ENCODE measurements at places on chromosomes 4 and X.

DNA sequence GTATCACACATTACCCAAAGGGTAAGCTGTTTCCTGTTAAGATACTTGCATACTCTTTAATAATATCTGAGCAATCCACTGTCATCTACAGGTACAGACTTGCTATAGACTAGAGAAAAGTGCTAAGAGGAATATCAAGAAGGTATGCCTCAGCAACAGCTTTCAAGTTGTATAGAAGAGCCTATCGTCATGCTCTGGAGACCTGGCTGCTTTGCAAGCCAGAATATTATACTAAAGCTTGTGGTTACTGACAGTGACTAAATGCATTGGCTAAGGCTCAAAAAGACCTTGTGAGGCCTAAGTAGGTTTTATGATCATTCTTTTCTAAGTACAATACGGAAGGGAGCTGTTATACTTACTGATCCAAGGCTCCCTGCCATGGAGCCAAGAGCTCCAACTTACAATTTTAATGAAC, 11.3 kb downstream of the LAMP2 start:
- no peak for DNase-seq

- no peak for DNase-seq
These were observed 204.6 kb upstream of the DIAPH2 start for GRCh38 chrX:96480081-96480480.

- no peak for DNase-seq
These were observed 744.6 kb upstream of the IGFBP7 start for GRCh38 chr4:57854748-57855147.

GRCh38 chr4:148831945-148832344, 389.7 kb upstream of the NR3C2 start:
- DNase-seq, result no peak

GRCh38 chr4:142419712-142420111, 426.4 kb downstream of the INPP4B start:
- DNase-seq, result no peak

DNA sequence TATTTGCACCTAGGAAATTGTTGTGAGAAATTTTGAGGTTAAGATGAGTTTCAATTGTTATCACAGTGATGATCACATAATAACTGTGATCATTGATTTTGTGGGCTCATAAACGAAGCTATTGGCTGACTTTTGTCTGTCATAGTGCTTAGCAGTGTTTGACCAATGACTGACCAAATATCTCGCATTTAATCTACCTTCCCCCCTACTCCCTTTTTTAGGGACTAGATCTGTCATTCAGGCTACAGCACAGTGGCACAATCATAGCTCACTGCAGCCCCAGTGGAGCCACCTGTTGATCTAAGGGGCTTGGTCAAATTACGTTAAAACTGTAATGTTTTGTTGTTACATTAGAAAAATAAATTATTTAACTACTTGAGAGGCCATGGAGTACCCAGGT, 1.5 kb downstream of the FUNDC2 start:
- DNase-seq, result no peak

DNA sequence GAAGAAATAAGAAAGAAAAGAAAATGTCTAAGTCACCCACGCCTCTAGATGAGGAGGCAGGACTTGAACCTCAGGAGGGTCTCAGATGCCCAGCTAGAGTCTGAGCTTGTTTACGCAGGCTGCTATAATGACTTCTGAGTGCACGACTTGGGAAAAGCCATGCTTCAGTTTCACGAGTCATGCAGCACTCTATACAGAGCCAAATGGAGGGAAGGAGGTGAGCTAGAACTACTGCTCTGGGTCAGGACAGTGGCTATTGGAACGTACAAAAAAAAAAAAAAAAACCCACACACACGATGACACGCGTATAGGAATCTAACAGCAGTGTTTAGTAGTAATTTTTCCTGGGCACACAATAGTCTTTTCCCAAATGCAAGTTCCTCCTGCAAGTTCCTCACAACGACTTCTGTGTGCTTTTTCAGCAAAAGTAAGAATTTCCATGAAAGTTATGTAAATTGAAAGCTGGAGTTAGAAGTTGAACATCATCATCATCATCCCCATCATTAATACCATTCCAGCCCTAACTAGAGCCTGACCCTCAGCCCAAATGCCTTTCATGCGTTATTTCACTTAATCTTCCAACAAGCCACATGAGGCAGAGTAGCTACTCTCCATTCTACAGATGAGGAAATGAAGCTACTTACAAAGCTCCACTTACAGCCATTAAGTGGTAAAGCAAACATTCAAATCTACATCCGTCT, 36.6 kb downstream of the IRF2 start:
- no peak for DNase-seq

GRCh38 chr4:13331827-13332226, 152.3 kb downstream of the RAB28 start:
- DNase-seq, result no peak

DNA sequence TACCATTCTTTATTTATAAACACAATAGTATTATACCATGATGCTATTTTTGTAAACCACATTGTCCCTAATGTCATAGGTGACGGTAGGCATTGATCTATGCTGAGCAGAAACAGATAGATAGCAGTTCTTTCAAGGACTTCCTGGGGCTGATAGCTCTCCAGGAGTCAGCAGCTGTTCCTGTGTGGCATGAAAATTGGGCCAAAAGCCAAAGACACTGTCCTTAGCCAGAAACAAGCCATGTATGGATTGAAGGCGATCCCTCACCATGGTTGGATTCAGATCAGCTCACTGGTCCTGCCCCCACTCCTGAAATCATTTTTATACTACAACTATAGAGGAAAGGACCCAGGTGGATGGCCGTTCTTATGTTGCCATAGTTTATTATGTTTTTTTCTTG, 53.6 kb downstream of the DDX60 start:
- DNase-seq, result no peak

- DNase-seq, result no peak
These were observed 8.6 kb downstream of the SHOX start for GRCh38 chrX:639151-639550.

GRCh38 chrX:1393871-1394615, 2.1 kb upstream of the SLC25A6 start:
- no peak for DNase-seq

DNA sequence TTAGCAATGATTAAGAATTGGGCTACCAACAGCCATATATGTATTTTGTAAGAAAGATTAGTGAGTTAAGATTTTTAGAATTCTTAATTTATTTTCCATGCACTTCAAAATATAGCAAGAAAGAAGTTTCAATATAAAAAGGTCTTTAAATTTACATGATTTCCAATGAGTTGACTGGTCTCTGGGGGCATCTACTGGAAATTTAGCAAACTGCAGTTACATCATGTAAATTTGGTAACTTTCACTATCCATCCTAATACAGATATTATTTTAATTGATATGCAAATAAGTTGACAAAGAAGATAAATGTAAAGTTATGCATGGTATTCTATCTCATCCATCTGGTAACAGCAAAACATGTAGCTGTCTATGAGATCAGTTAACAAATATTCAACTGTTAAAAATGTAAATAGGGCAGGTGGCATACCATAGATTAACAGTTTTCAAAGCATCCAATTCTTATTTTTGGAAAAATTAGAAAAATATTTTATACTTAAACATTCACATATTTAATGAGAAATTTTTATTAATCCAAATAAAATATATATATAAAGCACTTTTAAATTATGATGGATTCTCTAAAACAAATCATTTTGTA, 29.1 kb downstream of the TTC29 start:
- DNase-seq, result no peak

- no peak for DNase-seq
These were observed 106.5 kb downstream of the EFNB1 start for GRCh38 chrX:68935362-68935761.

DNA sequence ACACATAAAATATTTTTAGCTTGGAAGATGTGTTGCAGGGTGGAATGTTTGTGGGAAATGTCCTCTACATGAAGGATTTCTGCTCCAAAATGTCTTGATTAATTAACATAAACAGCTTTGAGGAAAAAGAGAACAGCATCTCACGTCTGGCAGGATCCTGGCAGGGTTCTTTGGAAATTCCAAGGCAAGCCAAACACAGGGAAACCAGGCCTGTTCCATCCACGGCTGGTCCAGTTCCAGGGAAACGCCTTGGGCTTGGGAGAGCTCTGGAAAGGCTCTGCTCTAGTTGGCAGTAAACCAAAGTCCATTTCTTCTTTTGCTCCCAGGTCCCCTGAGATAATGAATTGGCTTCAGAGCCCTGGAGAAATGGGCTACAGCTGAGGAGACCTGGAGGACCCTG, 42.4 kb upstream of the GAB1 start:
- no peak for DNase-seq

DNA sequence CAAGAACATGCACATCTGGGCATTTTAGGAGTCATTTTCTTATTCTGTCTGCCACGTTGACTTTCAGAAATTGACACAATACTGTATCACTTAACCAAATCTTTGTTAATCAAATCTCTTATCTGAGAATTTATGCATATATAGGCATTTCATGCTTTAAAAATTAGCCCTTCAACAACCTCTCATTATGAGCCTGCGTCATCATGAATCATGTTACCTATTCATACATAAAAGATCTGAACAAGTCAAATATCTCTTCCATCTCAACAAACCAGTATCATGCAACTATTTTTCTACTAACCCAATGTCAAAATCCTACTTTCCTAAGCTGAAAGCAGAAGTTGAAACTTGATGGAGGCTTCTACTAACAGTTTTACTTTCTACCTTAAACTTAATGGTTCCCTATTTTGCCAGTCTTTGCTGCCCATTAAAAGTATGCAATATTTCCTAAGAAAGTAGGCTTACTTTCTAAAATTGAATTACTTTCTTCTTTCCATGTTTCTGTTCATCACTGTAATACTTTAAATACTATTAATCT, 1.8 kb downstream of the ADAM29 start:
- no peak for DNase-seq

- DNase-seq, result no peak
These were observed 7.5 kb downstream of the SH3KBP1 start for GRCh38 chrX:19879735-19880378.

Measured in anterior cingulate cortex (tissue), 58 donors.